ENCODE measurements at places on chromosomes 6 and 20.

- DNase-seq, result peak; percentile 66
Measured at GRCh38 chr20:5046656-5047339, 45.5 kb upstream of the SLC23A2 start.

DNA sequence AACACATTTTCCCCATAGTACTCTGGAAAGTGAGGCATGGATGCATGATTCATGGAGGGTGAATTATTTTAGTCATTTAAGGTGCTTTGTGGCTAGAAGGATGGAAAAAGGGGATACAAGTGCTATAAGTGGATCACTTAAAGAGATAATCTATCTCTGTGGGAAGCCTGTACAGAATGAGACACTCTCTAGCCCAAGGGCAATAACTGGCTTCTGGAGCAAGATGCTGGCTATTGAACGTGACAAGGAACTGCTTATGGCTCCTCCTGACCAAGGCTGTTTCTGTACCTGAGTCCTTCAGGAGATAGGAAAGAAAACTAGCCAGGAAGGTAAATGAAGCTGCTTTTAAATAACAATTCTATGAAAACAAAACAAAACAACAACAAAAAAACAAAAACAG is 590.7 kb downstream of the EYS start:
- DNase-seq, result no peak

GRCh38 chr6:144141470-144141869 is 8.8 kb upstream of the STX11 start:
- DNase-seq, result no peak

- no peak for DNase-seq
Measured at GRCh38 chr6:90257486-90257738, 39.2 kb downstream of the BACH2 start.

- no peak for DNase-seq
Measured at GRCh38 chr6:84601366-84601765, 163.0 kb downstream of the TBX18 start.

DNA sequence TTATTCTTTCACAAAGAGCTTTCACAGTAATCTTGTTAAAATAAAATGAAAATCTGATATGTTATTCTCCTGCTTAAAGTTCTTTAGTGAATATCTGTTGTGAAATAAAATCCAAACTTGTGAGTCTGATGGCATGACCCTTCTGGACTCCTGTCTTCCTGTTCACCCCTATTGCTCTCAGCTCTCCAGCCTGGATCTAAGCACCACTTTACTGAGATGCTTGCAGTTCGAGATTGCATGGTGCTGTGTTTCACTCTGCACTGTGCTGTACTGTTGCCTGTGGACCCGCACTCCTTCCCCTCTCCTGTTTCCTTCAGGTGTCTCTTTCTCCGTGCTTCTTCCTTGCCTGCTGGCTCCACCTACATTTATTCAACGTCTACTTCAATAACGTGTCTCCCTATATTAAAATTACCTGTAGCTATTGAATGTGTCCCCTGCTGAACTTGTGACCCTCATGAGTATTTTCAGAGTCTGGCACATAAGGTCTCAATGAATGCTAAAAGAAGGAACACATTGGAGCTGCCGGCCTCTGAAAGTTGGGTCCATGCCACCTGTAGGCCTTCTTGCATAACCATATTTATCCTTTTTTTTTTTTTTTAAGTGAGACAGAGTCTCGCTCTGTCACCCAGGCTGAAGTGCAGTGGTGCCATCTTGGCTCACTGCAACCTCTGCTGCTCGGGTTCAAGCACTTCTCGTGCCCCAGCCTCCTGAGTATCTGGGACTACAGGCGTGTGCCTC is 100.1 kb downstream of the ARID1B start:
- DNase-seq, result no peak

GRCh38 chr6:110902091-110902490 is 27.5 kb downstream of the AMD1 start:
- DNase-seq, result no peak

GRCh38 chr20:7355051-7355450 is 585.2 kb downstream of the HAO1 start:
- DNase-seq, result no peak

- no peak for DNase-seq
Measured at GRCh38 chr6:167267921-167268401, 23.2 kb upstream of the UNC93A start.

DNA sequence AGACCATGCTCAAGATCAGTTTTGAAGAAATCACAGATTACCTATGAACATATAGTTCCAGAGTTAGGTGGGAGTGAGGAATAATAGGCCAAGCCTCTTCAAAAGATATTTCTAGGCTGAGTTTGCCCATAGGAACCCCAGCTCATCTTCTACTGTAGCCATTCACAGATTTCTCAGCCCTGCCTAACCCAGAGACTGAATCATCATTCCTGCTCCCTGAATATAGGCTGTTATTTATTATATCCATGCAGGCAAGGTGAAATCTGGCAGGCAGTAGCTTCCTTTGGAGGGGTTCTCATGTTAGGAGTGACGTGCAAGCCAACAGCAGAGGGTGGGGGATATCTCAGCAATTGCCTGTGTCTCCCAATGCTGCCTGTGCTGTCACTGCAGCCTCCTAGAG is 25.6 kb upstream of the ADGRF4 start:
- no peak for DNase-seq

- no peak for DNase-seq
Measured at GRCh38 chr20:32960849-32961731, 43.1 kb downstream of the SUN5 start.

DNA sequence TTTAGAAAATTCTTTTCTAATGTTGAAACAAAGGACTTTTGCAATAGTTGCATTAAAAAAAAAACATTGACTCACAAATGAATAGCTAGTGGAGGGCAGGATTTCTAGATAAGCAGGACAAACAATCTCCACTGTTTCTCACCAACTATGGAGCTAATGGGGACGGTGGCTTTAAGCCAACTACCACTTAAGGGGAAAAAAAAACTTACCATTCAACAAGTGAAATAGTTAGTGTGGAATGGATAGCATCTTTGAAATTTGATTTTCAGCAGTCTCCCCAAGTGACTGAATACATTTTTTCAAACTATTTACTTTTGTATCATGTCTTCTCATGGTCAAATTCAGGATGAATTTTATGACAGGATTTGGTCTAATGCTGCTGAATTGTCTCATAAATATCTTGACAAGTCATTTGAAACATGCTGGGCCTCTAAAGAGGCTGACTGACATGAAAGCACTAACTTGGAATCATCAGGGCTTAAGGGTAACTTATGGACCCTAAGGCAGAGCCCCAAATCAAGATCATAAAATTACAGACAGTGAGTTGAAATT is 100.5 kb downstream of the EYA4 start:
- no peak for DNase-seq

DNA sequence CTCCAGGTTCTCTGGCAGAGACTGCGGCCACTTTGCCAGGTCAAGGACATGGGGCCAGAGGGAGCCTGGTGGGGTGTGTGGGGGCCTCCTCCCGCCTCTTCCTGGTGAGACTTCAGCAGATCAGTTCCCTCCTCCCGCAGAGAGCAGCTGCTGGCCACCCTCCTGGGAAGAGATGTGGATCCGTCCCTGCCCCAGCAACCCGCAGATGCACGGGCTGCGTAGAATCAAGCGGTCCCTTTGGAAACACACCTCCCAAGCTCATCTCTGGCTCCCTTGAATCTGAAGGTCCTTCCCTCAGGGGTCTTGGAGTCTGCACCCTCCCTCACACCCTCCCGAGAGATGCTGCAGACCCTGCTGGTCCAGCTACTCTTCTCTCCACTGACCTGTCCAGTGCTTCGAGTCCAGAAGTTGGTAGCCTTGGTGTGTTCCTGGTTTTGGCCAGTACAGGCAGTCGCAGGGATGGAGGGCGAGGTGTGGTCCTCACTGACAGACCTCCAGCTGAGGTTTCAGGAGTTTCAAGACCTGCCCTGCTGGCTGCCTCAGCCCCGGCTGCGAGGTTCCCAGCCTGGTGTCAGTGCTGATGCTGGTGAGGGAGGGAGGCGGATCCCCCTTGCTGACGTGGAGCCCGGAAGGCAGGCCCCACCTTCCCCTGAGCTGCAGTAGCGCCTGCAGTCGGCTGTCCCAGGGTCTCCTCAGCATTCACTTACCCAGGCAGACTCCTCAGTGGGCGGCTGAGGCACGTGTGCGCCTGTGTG is at the start of gene NPBWR2:
Gene NPBWR2 (minus strand): TSS at position 585 of the 755 bp plus-strand sequence. CDS start 734 bp downstream, outside the sequence.
- no peak for DNase-seq

Data from CD14-positive monocyte (primary cell).